ENCODE measurements at places on chromosomes 16 and 17.

GRCh38 chr17:81612172-81612970 lies 24.5 kb downstream of the NPLOC4 start:
- DNase-seq, result no peak

- peak; percentile 38 for DNase-seq
These were observed 10.0 kb upstream of the CD300LD start for GRCh38 chr17:74601944-74602572.

- DNase-seq, result no peak
These were observed 36.8 kb downstream of the NLRC5 start for GRCh38 chr16:57025941-57026777.

- no peak for DNase-seq
These were observed 156.4 kb downstream of the C16orf95 start for GRCh38 chr16:87160701-87161337.

DNA sequence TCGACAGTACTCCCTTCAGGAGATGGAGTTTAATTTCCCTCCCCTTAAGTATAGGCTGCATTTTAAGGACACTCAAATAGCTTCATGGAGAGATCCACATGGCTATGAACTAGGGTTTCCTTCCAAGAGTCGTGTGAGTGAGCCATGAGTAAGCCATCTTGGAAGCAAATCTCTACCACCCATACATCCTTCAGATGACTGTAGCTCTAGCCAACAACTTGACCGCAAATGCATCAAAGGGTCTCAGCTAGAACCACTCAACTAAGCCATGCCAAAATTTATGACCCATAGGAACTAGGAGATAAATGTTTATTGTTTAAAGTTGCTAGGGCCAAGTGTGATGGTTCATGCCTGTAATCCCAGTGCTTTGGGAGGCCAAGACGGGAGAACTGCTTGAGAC lies 43.4 kb downstream of the METTL16 start:
- no peak for DNase-seq

DNA sequence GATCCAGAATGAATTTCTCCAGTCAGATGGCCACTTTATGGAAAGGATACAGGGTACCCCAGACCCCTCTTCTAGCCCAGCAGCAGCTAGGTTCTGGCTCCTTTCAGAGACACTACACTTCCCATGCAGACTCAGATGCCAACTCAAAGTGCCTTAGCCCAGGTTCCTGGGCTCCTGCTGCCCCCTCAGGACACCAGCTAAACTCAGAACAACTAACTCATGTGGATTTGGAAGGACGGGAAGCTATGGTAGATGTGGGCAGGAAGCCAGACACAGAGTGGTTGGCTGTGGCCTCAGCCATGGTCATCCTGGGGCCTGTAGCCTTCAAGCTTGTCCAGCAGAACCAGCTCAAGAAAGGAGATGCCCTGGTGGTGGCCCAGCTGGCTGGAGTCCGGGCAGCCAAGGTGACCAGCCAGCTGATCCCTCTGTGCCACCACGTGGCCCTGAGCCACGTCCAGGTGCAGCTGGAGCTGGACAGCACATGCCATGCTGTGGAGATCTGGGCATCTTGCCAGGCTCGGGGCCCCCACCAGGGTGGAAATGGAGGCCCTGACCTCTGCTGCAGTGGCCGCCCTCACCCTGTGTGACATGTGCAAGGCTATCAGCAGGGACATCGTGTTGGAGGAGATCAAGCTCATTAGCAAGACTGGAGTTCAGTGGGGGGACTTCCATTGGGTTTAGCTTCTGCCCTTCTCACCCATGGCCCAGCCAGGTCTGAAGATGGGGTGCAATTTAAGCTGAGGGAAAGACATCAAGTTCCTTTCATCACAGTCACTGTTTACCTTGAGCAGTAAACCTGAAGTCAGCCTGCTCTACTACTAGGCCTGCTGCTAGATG lies 111.8 kb downstream of the N4BP1 start:
- DNase-seq, result no peak

All from activated naive CD8-positive, alpha-beta T cell treated with anti-CD3 and anti-CD28 coated beads, Interleukin-2, amount 50 U/mL, for 24 hours (primary cell).